ENCODE measurements at places on chromosomes 4 and X.

- DNase-seq, result no peak
These were observed 687.7 kb downstream of the TRAM1L1 start for GRCh38 chr4:116397714-116398113.

GRCh38 chrX:49656533-49656932, 39.3 kb downstream of the PAGE1 start:
- DNase-seq, result no peak

- no peak for DNase-seq
These were observed 566.5 kb downstream of the ANKRD50 start for GRCh38 chr4:124146068-124146467.

GRCh38 chrX:110173192-110174175, 144.4 kb downstream of the AMMECR1 start:
- DNase-seq, result no peak

- peak; percentile 91 for DNase-seq
These were observed at the start of gene LARP1B for GRCh38 chr4:128060699-128061565. Gene LARP1B (plus strand): TSS chr4:128061312. CDS start chr4:128074952, 13,640 bp downstream.
